ENCODE measurements at places on chromosomes 7 and 10. TPM values are rescaled to one million over a fixed set of nuclear protein-coding genes. Genes with fewer than 3 reads are reported as not detected.

GRCh38 chr10:93198401-93199131 lies 124.9 kb downstream of the CYP26A1 start:
- no peaks in the 10 kb centered on the region for H3K36me3 ChIP-seq
- peak overlapping the region; percentile 42 for H3K4me3 ChIP-seq
- H3K27ac ChIP-seq: peak overlapping the region; percentile 0
- H3K27me3 ChIP-seq: no peaks in the 10 kb centered on the region
- H3K4me1 ChIP-seq: peaks cover 5% of the 10 kb centered on the region

GRCh38 chr7:14747701-14748100 lies 154.8 kb downstream of the DGKB start:
- no peaks in the 10 kb centered on the region for H3K36me3 ChIP-seq
- no peaks in the 10 kb centered on the region for H3K4me1 ChIP-seq
- H3K27ac ChIP-seq: no peak overlapping the region
- no peaks in the 10 kb centered on the region for H3K27me3 ChIP-seq
- H3K4me3 ChIP-seq: no peak overlapping the region
- peak; percentile 41 for DNase-seq

DNA sequence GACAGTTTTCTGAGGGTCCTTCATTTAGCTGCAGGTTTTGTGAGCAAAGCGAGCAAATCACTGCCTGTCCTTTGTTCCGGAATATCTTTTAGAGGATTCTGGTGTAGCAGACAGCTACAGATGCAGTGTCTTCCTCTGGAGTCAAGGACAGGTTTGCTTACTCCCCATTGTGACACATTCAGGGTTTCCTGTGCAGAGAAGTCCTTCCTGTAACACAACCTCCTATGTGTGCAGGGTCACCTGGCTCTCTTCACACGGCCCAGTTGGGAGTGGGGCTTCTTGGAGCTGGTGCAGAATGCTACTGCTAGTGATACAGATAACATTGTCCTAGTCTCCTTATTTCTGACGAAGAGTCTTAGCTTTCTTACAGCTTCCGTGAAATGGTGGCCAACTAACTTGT lies 47.9 kb downstream of the RBM33 start:
- DNase-seq: peak; percentile 24
- no peaks in the 10 kb centered on the region for H3K27me3 ChIP-seq
- H3K27ac ChIP-seq: no peak overlapping the region
- H3K4me3 ChIP-seq: no peak overlapping the region
- H3K36me3 ChIP-seq: no peaks in the 10 kb centered on the region

DNA sequence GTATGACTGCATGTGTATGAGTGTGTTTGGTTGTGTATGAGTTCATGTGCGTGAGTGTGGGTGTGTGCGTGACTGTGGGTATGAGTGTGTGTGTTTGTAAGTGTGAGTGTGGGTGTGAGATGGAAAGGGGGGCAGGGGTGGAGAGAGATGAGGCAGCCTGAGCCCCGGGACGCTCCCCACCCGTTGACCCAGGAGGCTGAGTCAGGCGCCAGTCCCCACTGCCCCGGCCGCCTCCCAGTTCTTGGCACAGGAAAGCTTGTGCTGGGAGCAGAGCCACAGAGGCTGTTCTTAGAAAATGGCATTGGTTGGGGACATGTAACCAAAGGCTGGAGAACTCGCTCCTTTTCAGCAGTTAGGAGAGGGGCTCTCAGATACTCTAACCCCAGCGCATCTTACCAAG lies 27.8 kb upstream of the NUB1 start:
- H3K4me1 ChIP-seq: no peaks in the 10 kb centered on the region
- H3K27me3 ChIP-seq: no peaks in the 10 kb centered on the region
- no peak overlapping the region for H3K4me3 ChIP-seq
- no peaks in the 10 kb centered on the region for H3K36me3 ChIP-seq
- DNase-seq: peak; percentile 54

- peak; percentile 28 for DNase-seq
- no peak overlapping the region for H3K27ac ChIP-seq
- no peak overlapping the region for H3K4me3 ChIP-seq
Observed at GRCh38 chr10:91689731-91690168, 56.9 kb upstream of the PPP1R3C start.

GRCh38 chr10:108410236-108410635 lies 1245.7 kb upstream of the SORCS1 start:
- H3K36me3 ChIP-seq: no peaks in the 10 kb centered on the region
- H3K27ac ChIP-seq: no peak overlapping the region
- H3K4me1 ChIP-seq: no peaks in the 10 kb centered on the region

DNA sequence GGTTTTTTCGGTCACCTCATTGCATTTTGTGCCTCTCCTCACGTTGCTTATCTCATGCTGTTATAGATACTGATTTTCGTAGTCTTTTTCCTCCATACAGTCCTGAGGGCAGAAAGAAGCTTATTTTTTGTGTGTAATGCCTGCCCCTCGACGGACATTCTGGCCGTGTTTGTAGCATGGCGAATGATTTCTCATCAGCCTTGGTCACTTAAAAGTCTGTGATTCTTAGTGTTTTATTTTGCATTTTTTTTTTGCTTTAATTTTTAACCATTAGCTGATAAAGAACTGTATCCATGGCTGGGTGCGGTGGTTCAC lies 469 bp upstream of the NOC3L start:
- H3K36me3 ChIP-seq: peaks cover 18% of the 10 kb centered on the region
- no peak for DNase-seq
- H3K4me3 ChIP-seq: peak overlapping the region; percentile 70
- no peaks in the 10 kb centered on the region for H3K27me3 ChIP-seq
- H3K27ac ChIP-seq: peak overlapping the region; percentile 82
- peaks cover 23% of the 10 kb centered on the region for H3K4me1 ChIP-seq

DNA sequence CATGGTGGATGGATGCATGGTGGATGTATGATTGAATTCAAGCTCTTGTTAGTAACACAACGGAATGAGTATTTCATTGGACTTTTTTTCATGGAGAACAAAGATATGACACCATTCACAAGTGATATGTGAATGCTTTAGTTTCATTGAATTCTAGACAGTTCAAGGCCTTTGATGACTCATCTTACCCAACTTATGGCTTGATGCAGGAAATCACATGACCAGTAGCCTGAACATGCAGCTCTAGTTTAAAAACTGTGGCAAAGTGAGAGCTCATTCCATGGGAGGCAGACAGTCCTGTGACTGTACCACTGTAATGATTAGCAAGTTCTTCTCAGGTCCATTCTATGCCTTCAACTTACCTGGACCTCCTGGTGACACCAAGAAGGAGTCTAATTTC lies 1239.3 kb downstream of the TYW1 start:
- DNase-seq: no peak
- no peaks in the 10 kb centered on the region for H3K36me3 ChIP-seq
- no peaks in the 10 kb centered on the region for H3K27me3 ChIP-seq
- no peak overlapping the region for H3K27ac ChIP-seq
- H3K4me1 ChIP-seq: no peaks in the 10 kb centered on the region
- H3K4me3 ChIP-seq: no peak overlapping the region

DNA sequence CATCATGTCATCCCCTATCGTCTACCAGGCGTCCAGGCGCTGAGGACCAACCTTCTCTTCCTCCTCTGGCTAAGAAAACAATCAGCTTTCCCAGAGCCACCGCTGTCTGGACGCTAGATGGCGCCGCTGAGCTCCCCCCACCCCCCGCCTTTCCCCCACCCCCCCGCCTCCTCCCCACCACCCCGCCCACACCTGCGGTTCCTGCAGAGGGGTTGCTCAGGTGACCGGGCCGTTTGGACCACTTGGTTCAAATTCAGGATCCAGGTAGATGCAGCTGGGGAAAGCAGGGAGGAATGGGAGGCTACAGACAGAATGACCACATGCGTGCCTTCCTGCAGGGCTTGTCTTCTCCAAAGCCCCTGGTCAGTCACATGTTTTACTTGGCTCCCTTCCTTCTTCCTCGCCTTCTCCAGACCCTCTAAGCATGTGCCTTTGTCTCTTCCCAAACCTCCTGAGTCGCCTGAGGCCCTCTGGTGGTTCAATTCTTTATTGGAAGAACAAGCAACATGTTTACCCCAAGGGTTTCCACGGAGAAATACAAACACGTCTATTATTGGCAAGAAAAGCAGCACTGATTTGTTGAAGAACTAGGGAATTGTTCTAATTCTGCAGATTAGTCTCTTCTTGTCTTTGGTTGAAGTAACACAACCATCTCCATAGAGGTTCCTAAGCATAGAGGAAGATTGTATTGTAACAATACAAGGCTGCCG lies 24.7 kb downstream of the AOC1 start:
- peak overlapping the region; percentile 21 for H3K4me3 ChIP-seq
- no peaks in the 10 kb centered on the region for H3K36me3 ChIP-seq
- peaks cover 15% of the 10 kb centered on the region for H3K4me1 ChIP-seq
- no peaks in the 10 kb centered on the region for H3K27me3 ChIP-seq

DNA sequence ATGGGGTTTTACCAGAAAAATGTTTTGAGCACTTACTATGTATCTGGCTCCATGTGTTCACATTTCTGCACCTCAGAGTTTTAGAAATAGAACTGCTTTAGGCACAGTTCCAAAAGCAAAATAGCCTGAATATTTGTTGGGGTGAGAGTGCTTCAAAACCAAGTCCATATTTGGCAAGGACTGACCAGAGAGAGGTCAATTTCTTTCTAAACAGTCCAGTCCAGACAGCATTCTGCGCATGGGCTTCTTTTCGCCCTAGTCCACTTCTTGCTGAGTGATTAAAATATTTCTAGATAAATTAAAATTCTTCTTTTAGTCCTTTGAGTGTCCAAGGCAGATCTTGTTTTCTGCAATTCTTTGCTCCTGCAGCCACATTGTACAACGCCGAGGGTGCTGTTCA lies 427.0 kb downstream of the PHTF2 start:
- peak; percentile 21 for DNase-seq
- no peaks in the 10 kb centered on the region for H3K36me3 ChIP-seq
- no peaks in the 10 kb centered on the region for H3K27me3 ChIP-seq
- H3K27ac ChIP-seq: no peak overlapping the region
- H3K4me3 ChIP-seq: no peak overlapping the region

GRCh38 chr10:72466018-72466417 lies 111.3 kb upstream of the DNAJB12 start:
- no peak for DNase-seq
- H3K27ac ChIP-seq: no peak overlapping the region
- no peaks in the 10 kb centered on the region for H3K27me3 ChIP-seq
- no peaks in the 10 kb centered on the region for H3K4me1 ChIP-seq

GRCh38 chr7:134289423-134289822 lies 27.3 kb downstream of the SLC35B4 start:
- no peaks in the 10 kb centered on the region for H3K4me1 ChIP-seq
- H3K27ac ChIP-seq: no peak overlapping the region
- no peaks in the 10 kb centered on the region for H3K27me3 ChIP-seq
- peaks cover 3% of the 10 kb centered on the region for H3K36me3 ChIP-seq
- peak; percentile 9 for DNase-seq
- no peak overlapping the region for H3K4me3 ChIP-seq

DNA sequence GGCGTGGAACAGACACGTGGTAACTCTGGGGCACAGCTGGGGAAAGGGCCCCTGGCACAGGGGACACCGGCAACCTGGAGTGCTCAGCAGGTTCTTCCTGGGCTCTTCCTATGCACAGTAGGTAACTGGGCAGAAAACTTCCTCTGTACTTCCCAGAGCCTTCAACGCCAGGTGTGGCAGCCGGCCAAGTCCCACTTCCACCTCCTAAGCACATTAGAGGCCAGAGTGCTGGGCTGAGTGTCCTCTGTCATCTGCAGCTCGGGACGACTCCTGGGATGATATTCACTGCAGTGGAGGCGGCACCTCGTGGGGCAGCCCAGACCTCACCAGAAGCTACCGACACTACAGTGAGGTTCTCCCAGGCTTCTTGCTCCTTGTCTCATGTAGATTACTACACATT lies 114.5 kb downstream of the LARP4B start:
- no peak overlapping the region for H3K27ac ChIP-seq
- no peak for DNase-seq

- H3K4me1 ChIP-seq: no peaks in the 10 kb centered on the region
- H3K27me3 ChIP-seq: no peaks in the 10 kb centered on the region
- no peak overlapping the region for H3K4me3 ChIP-seq
- no peak overlapping the region for H3K27ac ChIP-seq
- DNase-seq: no peak
Observed at GRCh38 chr7:131723926-131724325, 167.5 kb upstream of the PODXL start.

Gene VSTM4
- total RNA-seq: 0.58 TPM

Gene EBF3
- not detected for total RNA-seq

Gene PRKG1
- 17.0 TPM for total RNA-seq

Gene MKI67
- 15.2 TPM for total RNA-seq

Gene ZNF853
- total RNA-seq: 8.6 TPM

Gene DGKI
- total RNA-seq: 5.1 TPM

Gene PPP1R9A
- 22.8 TPM for total RNA-seq
